ENCODE measurements at places on chromosomes 16 and 17.
A peak's percentile ranks its signal among the peaks of the same experiment; 100 is the strongest.

DNA sequence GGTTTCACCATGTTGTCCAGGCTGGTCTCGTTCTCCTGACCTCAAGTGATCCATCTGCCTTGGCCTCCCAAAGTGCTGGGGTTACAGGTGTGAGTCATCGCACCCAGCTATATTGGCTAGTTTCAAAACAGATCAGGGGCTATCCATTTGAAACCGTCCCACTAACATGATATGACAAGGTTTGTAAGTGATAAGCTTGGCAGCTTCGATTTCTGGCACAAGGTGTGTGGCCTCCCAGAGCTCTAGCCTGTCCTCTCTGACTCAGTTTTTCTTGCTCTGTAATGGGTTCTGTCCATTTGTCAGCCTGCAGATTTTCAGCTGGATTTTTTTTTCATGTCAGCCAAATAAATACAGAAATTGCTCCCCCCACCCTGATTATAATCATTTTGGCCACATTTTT lies 31.8 kb upstream of the TENT4B start:
- DNase-seq: no peak

GRCh38 chr16:10880594-10881452 lies 3.8 kb downstream of the CIITA start:
- DNase-seq: no peak

GRCh38 chr17:1496869-1497268 lies 4.4 kb upstream of the MYO1C start:
- DNase-seq: no peak

DNA sequence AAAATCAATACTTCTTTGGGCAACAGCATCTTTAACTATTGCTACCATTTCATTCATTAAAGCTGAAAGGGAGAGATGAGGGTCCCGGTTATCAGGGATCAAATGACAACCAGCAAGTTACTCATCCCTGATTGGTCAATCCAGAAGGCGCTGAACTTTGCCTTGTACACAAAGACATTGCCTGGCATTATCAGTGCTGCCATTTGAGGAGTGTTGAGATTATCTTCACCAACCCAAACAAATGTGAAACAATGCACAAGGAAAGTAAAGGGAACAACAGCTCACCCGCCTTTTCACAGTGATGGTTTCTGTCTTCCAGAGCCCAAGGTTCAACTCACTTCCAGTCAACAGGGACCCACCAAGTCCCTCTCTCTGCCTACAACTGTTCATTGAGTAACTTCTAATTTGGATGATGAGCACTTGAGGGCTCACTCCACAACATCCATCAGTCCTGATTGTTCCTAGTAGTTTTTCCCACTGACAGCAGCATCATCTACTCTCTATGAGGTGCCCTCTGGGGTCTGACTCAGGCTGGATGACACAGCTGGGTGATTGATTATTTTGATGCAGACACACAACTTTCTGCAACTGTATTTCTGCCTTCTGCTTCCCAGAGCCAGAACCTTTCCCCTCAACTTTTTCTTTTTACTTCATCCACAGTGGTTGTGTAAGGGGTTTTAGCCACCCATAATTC lies 32.0 kb downstream of the LYRM9 start:
- DNase-seq: no peak

DNA sequence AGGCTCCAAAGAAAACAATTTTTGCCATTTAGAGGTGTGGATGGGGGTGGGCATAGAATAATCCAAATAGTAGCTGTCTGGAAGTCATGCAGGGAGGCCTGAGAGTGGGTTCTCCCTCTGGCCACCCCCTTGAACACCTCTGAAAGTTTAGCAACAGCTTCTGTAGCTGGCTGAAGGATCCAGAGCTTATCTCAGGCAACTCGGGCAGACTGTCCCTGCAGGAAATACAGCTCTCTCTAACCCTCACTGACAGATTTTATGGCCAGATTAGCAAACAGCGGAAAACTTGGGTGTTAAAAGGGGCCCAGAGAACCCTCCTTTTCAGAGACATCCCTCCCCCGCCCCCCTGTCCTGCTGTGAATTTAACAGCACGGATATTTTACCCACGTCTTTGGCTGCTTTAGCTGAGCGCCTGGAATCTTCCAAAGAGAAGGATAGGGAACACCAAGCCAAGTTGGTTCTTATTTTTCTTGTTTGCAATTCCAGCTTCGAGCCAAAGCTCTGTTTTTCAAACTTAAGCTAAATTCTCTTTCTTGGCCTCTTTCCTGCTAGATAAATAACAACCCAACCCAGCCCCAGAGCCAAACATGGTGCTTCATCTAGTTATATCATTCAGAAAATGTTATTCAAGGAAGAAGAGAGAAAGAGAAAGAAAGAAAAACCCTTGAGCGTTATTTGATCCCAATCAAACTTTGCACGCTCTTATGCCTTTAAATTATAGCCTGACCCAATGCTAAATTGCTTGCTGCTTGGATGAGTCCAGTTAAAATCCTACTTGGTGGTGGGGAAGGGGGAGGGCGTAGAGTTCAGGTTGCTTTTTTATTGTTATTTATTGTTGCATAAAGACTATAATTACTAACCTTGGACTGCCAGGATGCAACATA lies 2.3 kb upstream of the HOXB2 start:
- DNase-seq: peak; percentile 98

- no peak for DNase-seq
These were observed 224.2 kb downstream of the C16orf95 start for GRCh38 chr16:87092958-87093357.

- no peak for DNase-seq
These were observed 213.3 kb upstream of the HS3ST4 start for GRCh38 chr16:25478476-25478875.

GRCh38 chr16:87033541-87034300 lies 283.5 kb downstream of the C16orf95 start:
- DNase-seq: no peak

GRCh38 chr17:67605256-67605912 lies 112.4 kb upstream of the NOL11 start:
- no peak for DNase-seq

GRCh38 chr16:81544700-81545271 lies 100.2 kb downstream of the CMIP start:
- no peak for DNase-seq

DNA sequence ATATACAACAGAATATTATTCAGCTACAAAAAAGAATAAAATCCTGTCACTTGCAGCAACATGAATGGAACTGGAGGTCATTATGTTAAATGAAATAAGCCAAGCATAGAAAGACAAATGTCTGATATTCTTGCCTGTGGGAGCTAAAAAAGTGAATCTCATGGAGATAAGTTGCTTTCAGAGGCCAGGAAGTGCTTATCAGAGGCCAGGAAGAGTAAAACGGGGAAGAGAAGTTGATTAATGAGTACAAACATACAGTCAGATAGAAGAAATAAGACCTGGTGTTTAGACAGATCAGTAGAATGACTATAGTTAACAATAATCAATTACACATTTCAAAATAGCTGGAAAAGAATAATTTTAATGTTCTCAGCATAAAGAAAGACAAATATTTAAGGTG lies 54.4 kb upstream of the CPHXL start:
- no peak for DNase-seq

DNA sequence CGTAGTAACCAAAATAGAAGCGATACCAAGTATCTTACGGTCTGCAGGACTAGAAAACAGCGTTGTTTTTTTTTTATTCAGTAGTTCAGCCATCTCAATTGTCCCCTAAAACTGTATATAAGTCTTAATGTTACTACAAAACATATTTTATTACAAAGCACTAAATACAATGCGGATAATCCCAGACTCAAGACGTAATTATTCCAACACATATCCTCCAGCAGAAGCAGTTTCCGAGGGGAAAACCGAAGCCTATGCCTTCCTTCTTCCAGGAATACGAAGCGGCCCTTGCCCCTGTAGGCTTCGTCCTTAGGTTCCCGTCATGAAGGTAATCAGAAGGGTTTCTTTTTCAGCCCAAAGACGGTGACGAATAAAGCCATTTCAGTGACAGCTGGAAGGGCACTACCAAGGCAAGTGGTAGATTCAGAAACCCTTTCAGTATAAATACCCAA lies 2.3 kb downstream of the TMEM107 start:
- DNase-seq: no peak

- no peak for DNase-seq
These were observed 2275.5 kb downstream of the TP53TG3F start for GRCh38 chr16:35734728-35735402.

DNA sequence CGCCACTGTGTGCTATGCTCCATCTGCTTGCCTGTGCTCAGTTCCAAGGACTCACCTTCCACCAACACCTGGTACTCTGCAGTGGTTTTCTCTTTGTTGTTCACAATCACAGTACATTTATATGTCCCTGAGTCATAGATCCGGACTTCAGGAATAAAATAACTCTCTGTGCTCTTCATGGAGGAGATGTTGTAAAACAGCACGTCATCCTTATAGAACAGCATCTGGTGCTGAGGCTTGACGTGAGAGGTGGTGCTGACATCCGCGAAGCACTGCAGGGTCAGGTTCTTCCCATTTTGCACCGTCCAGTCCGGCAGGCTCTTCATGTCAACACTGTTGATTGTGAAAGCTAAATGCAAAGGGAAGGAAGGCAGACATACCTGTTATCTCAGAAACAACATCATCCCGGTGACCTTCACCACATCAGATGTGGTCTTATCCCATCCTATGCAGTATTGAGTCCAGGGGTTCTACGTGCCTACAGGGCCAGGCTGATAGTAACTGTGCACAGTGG lies 12.8 kb downstream of the PECAM1 start:
- no peak for DNase-seq

DNA sequence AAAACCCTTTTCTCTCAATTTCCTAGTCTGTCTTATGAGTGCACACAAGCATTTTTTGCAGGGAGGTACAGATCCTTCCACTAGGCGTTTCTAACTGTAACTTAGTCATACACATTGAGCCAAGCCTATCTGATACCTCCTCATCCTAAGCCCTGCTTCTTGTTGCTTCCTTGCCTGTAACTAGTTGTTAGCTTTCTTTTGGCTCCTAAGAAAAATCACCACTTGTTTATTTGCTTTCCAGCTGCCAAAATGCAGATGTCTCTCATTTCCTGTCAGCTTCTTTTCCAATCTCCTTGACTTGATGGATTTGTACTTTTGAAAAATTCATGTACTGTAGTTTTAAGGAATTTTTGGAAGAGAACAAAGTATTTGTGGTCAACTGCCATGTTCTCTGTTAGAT lies 73.7 kb downstream of the TNRC6C start:
- no peak for DNase-seq

GRCh38 chr16:50046853-50047252 lies 18.9 kb upstream of the HEATR3 start:
- DNase-seq: no peak

GRCh38 chr17:81231121-81231645 lies 7.7 kb downstream of the TEPSIN start:
- DNase-seq: no peak

GRCh38 chr17:82278786-82279391 lies 5.4 kb upstream of the CSNK1D start:
- DNase-seq: no peak

DNA sequence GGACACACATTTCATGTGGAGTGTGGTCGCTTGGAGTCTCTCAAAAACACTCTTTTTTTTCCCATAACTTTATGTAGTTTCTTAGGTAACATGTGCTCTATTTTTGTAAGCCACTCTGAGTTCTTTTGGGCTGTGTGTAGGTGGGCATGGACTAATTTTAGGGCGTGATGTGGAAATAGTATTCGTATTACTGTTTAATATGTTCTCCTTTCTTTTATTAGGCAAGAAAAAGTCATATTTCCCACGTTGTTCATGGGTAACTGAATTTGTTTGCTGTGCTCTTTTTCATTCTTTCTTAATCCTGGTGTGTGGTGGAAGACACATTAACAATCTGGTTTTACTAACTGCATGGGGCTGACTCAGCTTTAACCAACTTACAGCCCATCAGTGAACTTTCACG lies 27.4 kb downstream of the NDEL1 start:
- DNase-seq: no peak

- peak; percentile 1 for DNase-seq
These were observed 18.8 kb downstream of the NCBP3 start for GRCh38 chr17:3827124-3827773.

GRCh38 chr16:642189-643049 lies 791 bp downstream of the MCRIP2 start:
- DNase-seq: no peak

GRCh38 chr16:6863135-6863534 lies 469.5 kb upstream of the RBFOX1 start:
- DNase-seq: no peak

- no peak for DNase-seq
These were observed 4.1 kb upstream of the FOXF1 start for GRCh38 chr16:86505899-86506864.

DNA sequence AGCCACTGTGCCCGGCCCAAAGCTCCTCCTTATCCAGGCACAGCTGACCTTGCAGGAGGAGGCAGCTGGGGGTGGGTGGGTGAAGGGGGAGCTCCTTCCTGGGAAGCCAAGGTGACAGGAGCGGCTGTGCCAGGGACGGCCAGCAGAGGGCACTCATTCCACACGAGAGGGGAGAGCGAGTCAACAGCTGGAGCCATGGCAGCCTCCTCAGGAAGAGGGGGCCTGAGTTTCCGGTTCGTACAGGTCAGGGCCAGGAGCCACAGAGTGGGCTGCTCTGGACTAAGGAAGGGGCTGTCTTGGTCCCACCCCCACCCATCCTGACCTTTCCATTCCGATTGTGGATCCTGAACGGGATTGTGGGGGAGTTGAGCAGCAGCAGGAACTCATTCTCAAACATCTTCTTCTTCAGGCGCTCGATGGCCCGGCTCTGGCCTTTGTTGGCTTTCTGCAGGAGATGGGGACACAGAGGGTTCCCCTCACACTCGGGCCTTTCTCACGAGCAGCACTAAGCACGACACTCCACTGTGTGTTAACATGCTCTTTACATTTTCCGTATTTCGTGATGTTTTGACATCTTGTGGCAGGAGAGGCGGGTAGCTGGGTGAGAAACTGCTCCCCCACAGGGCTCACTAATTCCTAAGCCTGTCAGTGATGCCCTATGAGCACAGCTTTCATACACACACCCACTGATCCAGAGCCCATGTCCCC lies 61.6 kb downstream of the TIMM22 start:
- DNase-seq: peak; percentile 4

GRCh38 chr17:2821868-2822267 lies 25.6 kb downstream of the RAP1GAP2 start:
- no peak for DNase-seq

- peak; percentile 62 for DNase-seq
These were observed 41.8 kb upstream of the AMZ2 start for GRCh38 chr17:68205808-68206720.

GRCh38 chr16:30429418-30429677 lies 482 bp downstream of the DCTPP1 start:
- no peak for DNase-seq
